ENCODE measurements at places on chromosomes 3 and 15.

- DNase-seq: no peak
These were observed 1.3 kb downstream of the RYK start for GRCh38 chr3:134249296-134249841.

- no peak for DNase-seq
These were observed 33.2 kb upstream of the ACP3 start for GRCh38 chr3:132283916-132284405.

DNA sequence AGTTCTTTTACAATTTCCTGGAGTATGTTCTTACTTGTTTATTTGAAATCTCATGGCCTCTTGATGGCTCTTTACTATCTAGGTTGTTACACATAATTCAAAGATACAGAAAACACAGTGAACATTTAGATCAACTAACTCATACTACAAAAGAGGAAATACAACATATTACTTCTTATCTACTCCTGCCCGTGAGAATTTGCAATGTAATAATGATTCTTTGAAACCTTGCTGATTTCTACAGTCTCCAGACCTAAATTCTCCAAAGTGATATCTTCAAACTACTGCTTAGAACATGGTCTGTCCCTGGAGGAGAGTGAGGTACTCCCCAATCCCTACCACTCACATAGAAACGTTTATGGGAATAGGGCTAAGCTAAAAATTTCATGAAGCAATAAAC, 29.9 kb upstream of the GOLGA8B start:
- no peak for DNase-seq

DNA sequence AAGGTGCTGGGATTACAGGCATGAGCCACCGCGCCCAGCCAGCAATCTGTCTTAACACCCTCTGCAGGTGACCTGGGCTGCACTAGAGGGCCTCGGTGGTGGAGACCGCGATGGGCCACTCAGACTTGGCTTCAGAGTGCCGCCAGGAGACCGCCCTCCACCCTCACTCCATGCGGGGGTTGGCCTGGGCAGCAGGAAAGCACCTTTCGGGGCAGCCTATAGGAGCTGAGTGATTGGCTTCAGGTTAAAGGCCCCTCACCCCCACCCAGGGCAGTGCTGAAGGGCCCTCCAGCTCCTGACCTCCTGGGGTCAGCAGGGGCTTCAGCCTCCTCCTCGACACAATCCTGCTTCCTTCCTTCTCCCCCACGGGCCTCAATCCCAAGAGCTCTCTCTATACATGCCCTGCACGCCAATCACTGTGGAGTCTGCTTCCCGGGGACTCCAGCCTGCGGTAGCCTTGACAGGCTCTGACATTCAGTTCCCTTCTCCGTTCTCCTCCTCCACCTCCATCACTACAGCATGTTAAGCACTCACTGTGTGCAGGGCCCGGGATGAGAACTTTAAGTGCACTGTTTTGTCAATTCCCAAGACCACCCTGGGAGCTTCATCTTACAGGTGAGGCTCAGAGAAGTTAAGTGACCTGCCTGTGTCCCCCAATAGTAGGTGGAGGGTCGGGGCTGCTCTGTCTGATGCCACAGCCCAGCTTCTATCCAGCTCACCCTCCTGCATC, 225.3 kb downstream of the XXYLT1 start:
- DNase-seq: no peak

DNA sequence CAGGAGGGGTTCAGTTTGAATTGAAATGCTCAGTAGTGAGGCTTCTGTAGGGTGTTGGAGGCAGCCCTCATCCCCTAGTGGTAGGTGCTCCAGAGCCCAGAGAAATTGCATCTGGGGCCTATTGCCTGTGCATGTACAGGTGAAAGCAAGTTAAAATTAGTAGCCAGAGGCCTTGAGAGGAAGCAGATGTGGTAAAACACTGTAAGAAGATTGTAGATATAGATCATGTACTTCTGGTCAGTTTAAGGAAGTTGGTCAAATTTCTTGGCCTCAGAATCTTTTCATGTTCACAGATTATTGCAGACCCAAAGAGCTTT, 34.6 kb downstream of the IGSF10 start:
- no peak for DNase-seq

- no peak for DNase-seq
These were observed 37.3 kb downstream of the HCN4 start for GRCh38 chr15:73331501-73331900.

DNA sequence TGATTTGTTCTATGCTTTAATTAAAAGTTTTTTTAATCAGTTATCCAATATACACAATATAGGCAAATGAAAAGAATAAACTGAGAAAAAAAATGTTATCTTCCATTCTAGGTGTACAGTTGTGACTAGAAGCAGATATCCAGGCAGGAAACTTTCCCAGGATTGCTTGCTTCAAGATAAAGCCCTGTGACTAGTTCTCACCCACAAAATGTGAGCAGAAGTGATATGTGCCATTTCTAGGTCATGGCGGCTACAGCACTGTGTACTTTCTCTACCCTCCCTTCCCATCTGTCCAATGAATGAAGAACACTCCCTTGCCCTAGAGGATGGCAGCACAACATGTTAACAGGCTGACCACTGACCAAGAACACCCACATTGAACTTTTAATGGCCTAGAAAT, 110.5 kb upstream of the STT3B start:
- DNase-seq: no peak
